ENCODE measurements at places on chromosomes 1 and 21.

GRCh38 chr1:6632588-6633514, 8.2 kb downstream of the THAP3 start:
- DNase-seq = no peak

- DNase-seq = no peak
Measured at GRCh38 chr1:66217561-66217960, 316.4 kb upstream of the SGIP1 start.

- no peak for DNase-seq
Measured at GRCh38 chr1:228770779-228771223, 35.5 kb downstream of the RHOU start.

DNA sequence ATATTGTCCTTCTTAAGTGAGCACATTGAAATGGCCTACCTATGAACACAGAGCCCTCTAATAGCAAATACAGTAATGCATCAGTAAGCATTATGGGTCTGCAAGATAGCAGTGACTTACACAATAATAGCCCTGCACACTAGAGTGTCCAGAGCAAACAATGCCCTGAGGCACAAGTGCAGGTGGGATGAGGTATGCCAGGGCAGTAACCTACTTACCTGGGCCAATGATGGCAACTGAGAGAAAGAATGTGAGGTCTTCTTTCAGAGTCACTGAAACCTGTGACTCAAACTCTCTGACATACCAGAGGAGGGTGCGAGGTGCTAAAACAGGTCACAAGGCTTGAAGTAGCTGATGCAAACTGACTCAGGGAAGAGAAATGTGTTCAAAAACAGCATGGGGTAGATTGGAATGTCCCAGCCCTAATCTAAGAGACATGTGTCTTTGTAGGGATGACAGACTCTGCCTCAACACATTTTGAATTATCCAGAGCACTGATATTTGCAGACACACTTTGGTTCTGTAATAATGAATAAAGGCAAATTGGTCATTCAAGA, 168.5 kb upstream of the RUNX1 start:
- no peak for DNase-seq

DNA sequence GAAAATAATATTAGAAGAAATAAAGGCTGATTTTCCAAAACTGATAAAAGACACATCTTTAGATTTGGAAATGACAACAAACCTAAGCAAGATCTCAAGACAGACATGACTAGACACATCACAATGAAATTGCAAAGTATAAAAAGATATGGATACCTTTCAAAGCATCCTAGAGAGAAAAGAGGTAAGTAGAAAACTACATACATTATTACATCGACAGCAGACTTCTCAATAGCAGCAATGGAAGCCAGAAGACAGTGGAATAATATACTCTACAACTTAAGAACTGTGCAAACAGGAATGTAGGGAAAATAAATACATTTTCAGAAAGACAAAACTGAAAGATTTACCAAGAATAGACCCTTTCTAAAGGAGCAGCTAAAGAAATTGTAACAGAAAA, 50.2 kb downstream of the DENND1B start:
- no peak for DNase-seq

DNA sequence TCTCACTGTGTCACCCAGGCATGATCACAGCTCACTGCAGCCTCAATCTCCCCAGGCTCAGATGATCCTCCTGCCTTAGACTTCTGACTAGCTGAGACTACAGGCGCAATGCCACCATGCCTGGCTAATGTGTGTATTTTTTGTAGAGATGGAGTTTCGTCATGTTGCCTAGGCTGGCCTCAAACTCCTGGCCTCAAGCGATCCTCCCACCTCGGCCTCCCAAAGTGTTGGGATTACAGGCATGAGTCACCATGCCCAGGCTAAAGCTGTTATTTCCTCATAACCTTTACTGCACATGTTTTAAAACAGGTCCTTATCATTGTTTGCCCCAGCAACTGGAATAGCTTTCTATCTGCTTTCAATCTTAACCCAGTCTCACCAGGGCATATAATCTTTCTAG, 2.9 kb downstream of the SARS1 start:
- no peak for DNase-seq

GRCh38 chr1:226474443-226475141, 66.7 kb upstream of the PARP1 start:
- DNase-seq = no peak

DNA sequence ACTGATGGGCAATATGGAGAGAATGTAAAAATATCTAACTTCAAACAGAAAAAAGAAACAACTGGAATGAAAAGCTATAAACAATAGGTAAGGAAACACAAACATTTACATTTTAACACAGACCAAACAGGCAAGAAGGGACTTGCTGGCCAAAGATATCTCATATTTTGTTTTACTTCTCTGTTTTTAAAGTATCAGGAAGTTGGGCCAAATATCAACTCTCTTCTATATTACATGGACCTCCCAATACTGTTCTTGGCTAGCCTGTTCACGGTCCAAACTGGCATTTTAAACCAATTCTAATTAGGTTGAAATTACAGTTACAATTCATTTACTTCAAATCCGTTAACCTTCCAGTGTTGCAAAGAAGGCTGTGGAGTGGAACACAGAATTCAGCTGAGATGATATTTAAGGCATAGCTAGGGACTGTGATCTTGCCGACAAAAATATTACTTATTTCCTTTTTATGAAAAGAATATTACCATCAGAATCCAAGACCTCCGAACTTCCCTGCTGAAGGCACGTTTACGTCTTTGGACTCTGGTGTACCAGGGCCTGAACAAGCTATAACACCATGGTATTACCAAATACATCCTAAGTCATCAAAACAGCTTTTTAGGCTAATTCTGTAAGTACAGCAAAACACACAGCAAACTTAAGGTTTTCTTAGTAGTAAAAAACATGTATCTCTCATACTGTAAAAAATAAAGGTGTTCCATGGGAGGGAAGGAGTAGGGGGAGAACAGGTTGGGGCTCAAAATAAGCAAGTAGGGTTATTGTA, 165.4 kb downstream of the RUNX1 start:
- no peak for DNase-seq

DNA sequence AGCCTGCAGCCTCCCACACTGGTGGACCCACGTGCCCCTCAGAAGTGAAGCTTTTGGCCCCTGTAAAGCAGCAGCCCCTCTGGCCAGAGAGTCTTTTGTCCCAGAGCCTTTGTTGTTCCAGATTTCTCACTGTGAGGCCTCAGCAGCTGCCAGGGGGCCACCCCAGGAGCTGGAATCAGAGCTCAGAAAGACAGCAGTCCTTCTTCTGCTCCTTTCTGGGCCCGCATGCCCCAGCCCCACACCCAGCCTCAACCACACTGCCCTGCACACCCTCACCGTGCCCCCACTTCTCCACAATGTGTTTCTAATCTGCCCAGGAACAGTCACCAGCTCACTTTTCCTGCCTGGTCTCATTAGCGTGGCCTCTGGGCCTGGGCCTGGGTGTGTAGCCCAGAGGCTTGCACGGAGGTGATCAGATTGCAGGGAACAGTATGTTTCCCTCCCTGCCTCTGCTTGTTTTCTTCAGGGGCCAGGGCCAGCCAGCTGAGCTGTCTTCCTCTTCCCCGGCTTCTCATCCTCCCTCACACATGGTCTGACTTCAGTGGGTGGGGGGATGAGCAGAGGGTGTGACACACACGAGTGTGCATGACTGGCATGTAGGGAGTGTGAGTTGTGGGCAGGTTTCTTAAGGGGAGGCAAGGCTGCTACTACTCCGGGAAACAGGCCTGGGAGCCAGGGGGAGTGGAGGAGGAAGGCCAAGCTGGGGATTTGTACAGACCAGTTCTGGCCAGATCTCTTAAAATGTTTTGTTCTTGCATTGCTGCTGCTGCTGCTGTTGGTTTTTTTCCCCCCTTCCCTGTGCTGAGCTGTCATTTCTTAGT, 82.5 kb upstream of the ZNF648 start:
- peak; percentile 90 for DNase-seq

DNA sequence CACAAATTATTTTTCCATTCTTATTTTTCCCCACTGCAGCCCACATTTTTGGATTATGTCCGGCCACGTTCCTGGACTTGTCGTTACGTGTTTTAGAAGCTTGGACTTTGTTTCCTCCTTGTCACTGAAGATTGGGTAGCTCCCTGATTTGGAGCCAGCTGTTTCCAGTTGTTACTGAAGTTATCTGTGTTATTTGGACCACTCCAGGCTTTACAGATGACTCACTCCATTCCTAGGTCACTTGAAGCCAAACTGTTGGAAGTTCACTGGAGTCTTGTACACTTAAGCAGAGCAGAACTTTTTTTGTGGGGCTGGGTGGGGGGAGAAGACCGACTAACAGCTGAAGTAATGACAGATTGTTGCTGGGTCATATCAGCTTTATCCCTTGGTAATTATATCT, 12.2 kb upstream of the AXDND1 start:
- DNase-seq = no peak

- DNase-seq = no peak
Measured at GRCh38 chr1:209406168-209406567, 177.3 kb upstream of the CAMK1G start.

DNA sequence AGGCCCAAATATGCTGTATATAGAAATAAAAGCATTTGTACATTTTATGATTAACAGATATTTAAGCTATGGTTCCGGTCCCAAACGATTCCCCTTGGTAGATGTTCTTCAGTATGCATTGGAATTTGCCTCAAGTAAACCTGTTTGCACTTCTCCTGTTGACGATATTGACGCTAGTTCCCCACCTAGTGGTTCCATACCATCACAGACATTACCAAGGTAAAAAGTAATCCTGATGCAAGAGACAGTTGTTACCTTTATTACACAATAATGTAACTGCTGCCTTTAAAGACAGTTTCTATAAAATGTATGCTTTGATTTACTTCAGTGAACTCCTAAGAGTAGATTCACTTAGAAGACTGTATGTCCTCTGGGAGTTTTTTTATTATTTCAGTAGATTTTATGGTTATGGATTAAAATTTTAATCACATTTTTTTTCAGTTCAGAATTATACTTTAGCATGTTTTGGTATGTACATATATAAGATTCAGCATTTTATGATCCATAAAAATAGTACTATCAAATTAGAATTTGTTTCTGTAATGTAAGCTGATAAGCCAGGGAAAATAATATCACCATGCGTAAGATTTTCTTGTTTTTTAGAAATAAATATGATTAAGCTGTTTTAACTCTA, 96.5 kb downstream of the USP25 start:
- no peak for DNase-seq

DNA sequence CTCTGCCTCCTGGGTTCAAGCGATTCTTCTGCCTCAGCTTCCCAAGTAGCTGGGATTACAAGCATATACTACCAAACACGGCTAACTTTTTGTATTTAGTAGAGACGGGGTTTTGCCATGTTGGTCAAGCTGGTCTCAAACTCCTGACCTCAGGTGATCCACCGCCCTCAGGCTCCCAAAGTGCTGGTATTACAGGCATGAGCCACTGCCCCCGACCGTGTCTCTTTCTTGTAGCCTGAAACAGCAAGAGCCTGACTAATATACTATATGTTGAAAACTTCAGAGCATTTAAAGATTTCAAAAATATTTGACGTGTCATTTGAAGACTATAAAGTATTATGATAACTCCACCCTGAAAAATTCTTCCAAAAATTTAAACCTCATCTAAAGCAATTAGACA, 71.7 kb upstream of the ZNF648 start:
- DNase-seq = no peak

GRCh38 chr1:64459743-64460142, 10.2 kb upstream of the CACHD1 start:
- DNase-seq = no peak

- DNase-seq = no peak
Measured at GRCh38 chr1:14728516-14728915, 130.0 kb downstream of the KAZN start.

DNA sequence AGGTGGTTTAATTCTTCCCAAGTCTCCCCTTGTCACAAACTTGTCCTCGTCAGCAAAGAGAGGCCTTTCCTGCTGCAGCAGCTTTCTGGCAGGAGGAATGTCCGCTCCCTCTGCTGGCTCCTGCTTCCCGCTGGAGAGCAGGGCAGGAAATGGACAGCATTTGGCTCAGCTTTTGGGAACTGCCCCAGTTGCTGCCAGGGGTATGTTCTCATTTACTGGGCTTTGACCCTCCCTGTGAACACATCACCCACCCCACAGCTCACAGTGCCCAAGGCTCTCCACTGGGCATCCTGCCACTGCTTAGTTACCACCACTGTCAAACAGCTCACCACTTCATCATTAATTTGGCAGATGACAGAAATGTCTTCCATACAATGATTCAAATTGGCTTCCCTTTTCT, 75.4 kb downstream of the MRPL37 start:
- peak; percentile 77 for DNase-seq

GRCh38 chr1:173758980-173759379, 44.2 kb downstream of the KLHL20 start:
- DNase-seq = peak; percentile 47

GRCh38 chr21:14762734-14763694, 216.9 kb upstream of the SAMSN1 start:
- no peak for DNase-seq

DNA sequence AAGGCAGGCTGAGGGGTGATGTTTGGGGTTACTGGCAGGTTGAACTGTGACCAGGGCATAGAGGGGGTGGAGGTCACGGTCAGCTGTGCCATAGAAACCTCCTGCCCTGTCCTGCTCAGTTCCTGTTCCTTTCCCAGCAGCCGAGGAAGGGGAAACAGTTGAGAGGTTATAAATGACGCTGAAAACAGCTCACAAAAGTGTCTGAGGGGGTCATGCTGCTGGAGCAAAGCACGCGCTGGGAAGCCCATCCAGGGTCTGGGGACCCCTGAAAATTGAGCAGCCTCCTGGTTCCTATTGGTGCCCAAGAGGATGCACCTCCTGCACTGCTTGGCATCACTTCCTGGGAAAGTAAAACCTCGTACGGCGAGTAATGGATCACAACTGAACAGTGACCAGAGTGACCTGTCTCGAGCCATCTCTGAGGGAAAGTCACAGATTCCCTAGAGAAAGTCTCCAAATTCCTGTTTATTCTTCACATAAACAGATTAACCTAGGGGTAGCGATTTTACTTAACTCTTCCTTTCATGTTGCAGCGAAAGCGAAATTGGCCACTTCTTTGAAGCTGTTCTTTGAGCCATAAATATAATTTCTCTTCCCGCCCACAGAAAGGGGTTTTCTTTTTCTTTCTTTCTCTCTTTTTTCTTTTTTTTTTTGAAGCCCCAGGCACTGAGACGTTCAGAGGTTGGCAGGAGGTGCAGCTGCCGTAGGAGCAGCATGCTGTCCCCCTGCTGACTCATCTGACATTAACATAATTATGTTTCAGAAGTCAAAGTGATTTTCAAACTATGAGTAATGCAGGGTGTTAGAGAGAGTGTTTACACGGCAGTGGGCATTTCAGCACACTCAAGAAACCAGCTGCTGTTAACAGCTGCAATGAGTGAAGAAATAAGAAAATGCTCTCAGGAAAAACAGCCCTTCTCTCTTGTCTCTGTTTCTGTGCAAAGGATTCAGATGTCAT, 41.8 kb upstream of the ATF3 start:
- DNase-seq = no peak

GRCh38 chr21:25462517-25462971, 144.7 kb downstream of the MRPL39 start:
- DNase-seq = no peak

GRCh38 chr1:16130827-16131226, 25.0 kb downstream of the EPHA2 start:
- DNase-seq = peak; percentile 43
